ENCODE measurements at places on chromosomes 12 and 14. TPM values are rescaled to one million over a fixed set of nuclear protein-coding genes. Genes with fewer than 3 reads are reported as not detected.

Gene CAPZA3
- total RNA-seq, result not detected

GRCh38 chr12:119989731-119990381 is 820 bp downstream of the BICDL1 start:
- H3K27me3 ChIP-seq, result no peaks in the 10 kb centered on the region
- H3K4me1 ChIP-seq, result no peaks in the 10 kb centered on the region
- peak overlapping the region; percentile 45 for H3K4me3 ChIP-seq
- H3K27ac ChIP-seq, result no peak overlapping the region
- peak; percentile 89 for DNase-seq

Gene FSCB
- not detected for total RNA-seq

Gene PLEKHH1
- total RNA-seq, result 1.6 TPM

Gene KRT82
- total RNA-seq, result not detected

GRCh38 chr14:50830044-50830931 is 674 bp downstream of the NIN start:
- DNase-seq, result peak; percentile 85
- peak overlapping the region; percentile 98 for H3K4me3 ChIP-seq
- no peaks in the 10 kb centered on the region for H3K36me3 ChIP-seq
- H3K27me3 ChIP-seq, result no peaks in the 10 kb centered on the region
- peak overlapping the region; percentile 80 for H3K27ac ChIP-seq
- H3K4me1 ChIP-seq, result no peaks in the 10 kb centered on the region

Gene RBMS2
- 67.4 TPM for total RNA-seq

Gene NKX2-1
- not detected for total RNA-seq
